SK-MEL-5 (cell line): ENCODE measurements at places on chromosomes 6 and 20. TPM values are rescaled to one million over a fixed set of nuclear protein-coding genes. Genes with fewer than 3 reads are reported as not detected.

Gene MACROD2
- 1.3 and 3.3 TPM in 2 replicates for total RNA-seq

Gene OOEP
- total RNA-seq = not detected in 2 replicates

Gene MAS1
- total RNA-seq = not detected in 2 replicates

Gene CUL9
- total RNA-seq = 16.7 and 18.1 TPM in 2 replicates

Gene ARHGAP40
- 0.08 TPM in 1 of 2 replicates, not detected in the other for total RNA-seq

Gene NCOA7
- total RNA-seq = 22.5 and 23.7 TPM in 2 replicates

Gene CNBD2
- 4.1 and 7.4 TPM in 2 replicates for total RNA-seq

Gene PLCB1
- total RNA-seq = 14.9 and 19.7 TPM in 2 replicates

Gene KHDC1
- 0.19 TPM in 1 of 2 replicates, not detected in the other for total RNA-seq

Gene SLC25A27
- total RNA-seq = 2.1 and 6.5 TPM in 2 replicates

Gene RAB44
- total RNA-seq = not detected in 2 replicates

Gene TDRD6
- 0.05 TPM in 1 of 2 replicates, not detected in the other for total RNA-seq

Gene OPRL1
- total RNA-seq = 2.1 and 3.2 TPM in 2 replicates

Gene PGC
- total RNA-seq = not detected in 2 replicates

Gene MYB
- 1.3 and 2.0 TPM in 2 replicates for total RNA-seq

Gene ARFGAP1
- 53.0 and 61.5 TPM in 2 replicates for total RNA-seq

Gene RUNX2
- total RNA-seq = 0.24 and 0.37 TPM in 2 replicates

Gene SLC22A16
- total RNA-seq = not detected in 2 replicates

Gene OR2B6
- total RNA-seq = not detected in 2 replicates

Gene VSTM2L
- 0.34 and 0.51 TPM in 2 replicates for total RNA-seq

Gene KIF25
- 0.51 TPM in 1 of 2 replicates, not detected in the other for total RNA-seq

Gene PNLDC1
- total RNA-seq = 0.05 TPM in 1 of 2 replicates, not detected in the other

Gene HTR1B
- not detected in 2 replicates for total RNA-seq

Gene PSORS1C2
- total RNA-seq = not detected in 2 replicates

Gene FILIP1
- total RNA-seq = 0.03 TPM in 1 of 2 replicates, not detected in the other

Gene TSPO2
- total RNA-seq = not detected in 2 replicates

Gene GABRR1
- not detected in 2 replicates for total RNA-seq

Gene MCM8
- 25.2 and 25.5 TPM in 2 replicates for total RNA-seq

Gene MRPL18
- 123 and 126 TPM in 2 replicates for total RNA-seq

Gene ZBTB46
- total RNA-seq = 1.0 and 1.6 TPM in 2 replicates
